ENCODE measurements at places on chromosomes 4 and X.

DNA sequence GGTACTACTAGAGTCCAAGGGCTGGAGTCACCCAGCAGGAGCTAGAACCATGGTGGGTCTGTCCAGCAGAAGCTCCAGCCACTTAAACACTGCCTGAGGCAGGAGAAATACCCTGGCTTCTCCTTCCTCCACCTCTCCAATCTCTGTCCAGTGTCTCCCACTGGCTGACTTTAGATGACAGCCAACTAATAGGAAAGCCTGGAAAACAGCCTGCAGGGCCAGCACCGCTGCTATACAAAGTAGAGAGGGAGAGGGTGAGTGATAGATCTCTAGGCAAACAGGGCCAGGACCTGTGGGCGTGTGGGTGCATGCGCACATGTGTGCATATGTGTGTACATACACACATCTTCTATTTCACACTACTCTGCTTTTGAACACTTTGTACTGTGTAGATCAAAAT, 56.5 kb upstream of the ATP8A1 start:
- no peak for DNase-seq

DNA sequence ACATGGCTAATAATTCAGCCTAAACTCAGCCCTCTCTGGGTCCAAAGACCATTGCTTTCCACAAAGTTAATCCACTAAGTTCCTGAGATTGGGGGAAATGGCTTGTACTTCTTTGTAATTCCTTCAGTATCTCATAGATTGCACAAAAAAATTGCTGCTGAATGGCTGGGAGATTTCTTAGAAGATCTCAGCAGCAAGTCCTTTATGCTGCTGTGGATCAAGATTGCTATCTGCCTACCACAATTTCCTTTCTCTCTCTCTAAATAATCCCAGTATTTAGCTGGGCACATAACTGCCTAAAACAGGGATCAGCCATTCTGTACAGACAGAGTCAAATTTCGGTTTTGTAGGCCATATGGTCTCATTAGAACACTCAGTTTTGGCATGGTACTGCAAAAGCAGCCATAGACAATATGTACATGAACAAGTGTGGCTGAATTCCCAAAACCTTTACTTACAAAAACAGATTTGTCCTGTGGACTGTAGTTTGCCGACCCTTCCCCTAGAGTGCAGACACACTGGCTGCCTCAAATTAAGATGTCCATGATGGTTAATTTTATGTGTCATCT, 18.5 kb upstream of the HOPX start:
- no peak for DNase-seq

- DNase-seq = no peak
Observed at GRCh38 chr4:162645381-162645780, 481.6 kb upstream of the FSTL5 start.

- DNase-seq = no peak
Observed at GRCh38 chr4:6017800-6018199, 431 bp downstream of the C4orf50 start.

DNA sequence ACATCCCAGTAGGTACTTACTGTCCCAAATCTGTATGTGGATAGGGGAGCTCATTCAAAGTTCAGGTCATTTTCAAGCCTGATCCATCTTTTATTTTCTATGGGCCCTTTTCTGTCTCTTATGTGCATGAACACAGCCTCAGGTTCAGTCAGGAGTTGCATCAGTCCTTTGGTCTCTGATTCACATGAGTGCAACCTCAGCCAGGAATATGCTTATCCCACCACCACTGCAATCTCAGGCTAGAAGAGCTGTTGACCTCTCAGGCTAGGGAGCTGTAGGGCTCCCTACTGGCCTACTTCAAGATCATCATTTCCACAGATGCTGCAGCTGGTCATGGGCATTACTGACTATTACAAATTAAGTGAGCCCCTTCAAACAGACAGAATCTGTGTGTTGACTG, 27.2 kb downstream of the AASDH start:
- DNase-seq = no peak

GRCh38 chr4:99404595-99405287, 30.4 kb downstream of the ADH7 start:
- DNase-seq = no peak

- DNase-seq = no peak
Observed at GRCh38 chr4:47553329-47554125, 68.5 kb downstream of the ATP10D start.

- DNase-seq = no peak
Observed at GRCh38 chrX:47776292-47777006, 60.3 kb upstream of the ZNF81 start.

DNA sequence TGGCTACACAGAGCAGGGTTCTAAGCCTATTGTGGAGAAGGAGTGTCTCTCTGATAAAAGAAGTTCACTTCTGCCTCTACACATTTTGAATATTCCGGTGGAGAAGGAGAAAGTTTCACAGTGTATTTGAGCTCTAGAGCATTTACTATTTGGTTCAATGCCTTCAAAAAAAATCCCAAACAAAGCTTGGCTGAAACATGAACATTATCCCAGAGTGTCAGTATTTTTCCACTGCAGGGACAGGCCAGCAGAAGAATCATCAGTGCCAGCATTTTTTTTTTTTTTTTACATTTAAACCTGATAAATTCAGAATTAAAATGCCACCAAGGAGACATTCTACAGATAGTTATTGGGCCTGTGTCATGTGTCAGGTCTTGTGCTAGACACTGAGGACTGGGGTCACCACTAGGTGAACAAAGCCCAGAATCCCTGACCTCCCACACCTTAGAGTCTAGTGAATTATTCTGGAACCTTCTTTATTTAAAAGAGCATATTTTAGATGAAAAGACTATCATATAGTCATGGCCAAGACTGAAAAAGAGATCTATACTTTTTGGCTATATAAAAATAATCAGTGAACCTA, 48.0 kb upstream of the NAP1L5 start:
- no peak for DNase-seq

- no peak for DNase-seq
Observed at GRCh38 chr4:157184300-157184699, 36.2 kb upstream of the GRIA2 start.

DNA sequence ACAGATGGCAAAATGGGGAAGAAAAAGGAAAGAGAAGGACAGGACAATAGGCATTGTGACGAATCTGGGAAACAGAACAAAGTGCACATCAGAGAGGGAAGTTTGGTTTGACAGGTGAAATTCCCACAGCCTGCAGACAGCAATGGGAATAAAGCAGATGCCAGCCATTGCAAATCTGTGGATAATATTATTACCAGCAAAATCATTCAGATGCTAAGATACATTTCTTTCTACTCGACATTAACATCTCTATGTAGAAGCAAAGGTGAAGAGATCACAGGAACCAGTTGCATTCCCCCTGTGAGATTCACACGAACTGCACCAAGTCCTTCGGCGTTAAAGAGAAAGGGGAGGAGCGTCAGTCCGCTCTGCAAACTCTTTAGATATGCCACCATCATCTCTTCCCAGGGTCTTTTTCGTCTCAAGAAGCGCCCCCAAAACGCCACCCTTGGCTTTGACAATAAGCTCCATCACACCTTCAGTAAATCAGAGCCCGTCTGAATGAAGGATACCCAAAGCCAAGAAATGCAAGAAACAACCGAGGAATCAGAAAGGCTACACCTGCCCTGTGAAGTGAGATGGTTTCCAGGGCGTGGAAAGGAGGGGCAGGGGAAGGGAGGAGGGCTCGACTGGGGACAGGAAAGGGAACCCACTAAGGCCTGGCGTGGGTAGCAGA, 1.9 kb downstream of the NEUROG2 start:
- DNase-seq = no peak

GRCh38 chrX:122440832-122441231, 743.2 kb upstream of the GRIA3 start:
- no peak for DNase-seq

GRCh38 chr4:38870098-38870808, 2.6 kb downstream of the FAM114A1 start:
- DNase-seq = no peak

- no peak for DNase-seq
Observed at GRCh38 chrX:47112316-47112954, 32.1 kb downstream of the NDUFB11 start.

- DNase-seq = no peak
Observed at GRCh38 chr4:167196344-167197012, 37.8 kb downstream of the SPOCK3 start.

DNA sequence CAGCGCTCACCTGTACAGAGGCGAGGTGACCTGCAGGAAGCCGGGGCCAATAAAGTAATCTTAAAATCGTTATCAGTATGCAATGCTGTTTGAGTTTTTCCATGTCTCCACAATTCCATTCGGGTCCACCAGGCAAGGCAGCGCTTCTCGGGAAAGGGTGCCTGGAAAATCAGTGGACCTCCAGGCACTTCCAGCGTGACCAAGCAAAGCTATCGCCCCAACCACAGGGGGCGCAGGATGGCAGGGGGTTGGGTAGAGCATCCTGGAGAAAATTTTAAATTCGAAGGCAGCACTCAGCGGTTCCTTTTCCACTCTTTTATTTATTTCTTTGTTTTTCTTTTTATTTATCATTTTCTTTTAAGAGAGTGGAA, 5.4 kb upstream of the SOX3 start:
- no peak for DNase-seq

All from activated T-helper 2 cell treated with anti-CD3 and anti-CD28 coated beads, Interferon-gamma antibody, Interleukin-2, Interleukin-4, amounts not matched to agents 10 μg/mL and 5 μg/mL and 100 μg/mL, durations not matched to agents 14 hours and 24 hours and 36 hours (primary cell).